HS-5 (cell line): ENCODE measurements at places on chromosomes 6 and 20.

GRCh38 chr20:8227293-8227692 is 95.2 kb downstream of the PLCB1 start:
- DNase-seq: no peak

GRCh38 chr6:31764198-31764597 is 1.7 kb downstream of the SAPCD1 start:
- no peak for DNase-seq

DNA sequence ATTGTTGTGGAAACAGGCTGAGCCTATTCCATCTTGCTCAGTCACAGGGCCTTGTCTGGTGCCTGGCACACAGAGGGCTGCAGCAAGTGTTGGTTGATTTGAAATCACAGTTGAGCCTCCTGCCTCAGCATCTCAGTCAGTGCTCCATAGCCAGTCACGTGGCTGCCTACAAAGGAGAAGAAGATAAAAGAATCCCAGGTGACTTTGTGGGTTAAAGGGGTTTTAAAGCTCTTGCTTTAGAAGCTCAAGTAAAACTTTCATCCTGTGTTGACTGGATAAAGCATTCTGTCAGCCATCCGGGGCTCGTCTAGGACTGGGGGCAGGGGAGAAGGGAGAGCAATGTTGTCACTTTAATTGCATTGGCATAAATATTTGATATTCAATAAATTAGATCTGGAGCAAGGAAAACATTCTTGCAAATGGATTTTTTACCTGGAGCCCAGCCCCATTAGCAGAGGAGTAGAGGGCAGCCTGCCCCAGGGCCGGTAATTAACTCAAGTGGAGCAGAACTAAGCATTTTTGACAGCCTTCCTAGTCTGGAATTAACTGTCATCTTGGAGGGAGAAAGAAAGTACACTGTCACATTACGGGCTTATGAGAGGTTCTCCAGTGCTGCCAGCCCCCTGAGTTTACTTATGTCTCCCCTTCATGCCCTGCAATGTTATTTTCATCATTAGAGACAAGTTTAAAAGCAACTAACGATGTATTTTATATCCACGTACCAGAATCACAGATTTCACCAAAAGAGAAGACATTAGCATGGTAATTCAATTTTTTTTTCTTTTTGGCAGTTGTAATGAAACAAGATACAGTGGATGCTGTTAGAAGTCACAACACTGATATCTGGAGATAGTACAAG is 71.7 kb upstream of the GTSF1L start:
- DNase-seq: no peak

- no peak for DNase-seq
Observed at GRCh38 chr6:43368259-43369160, 937 bp downstream of the ZNF318 start.

- DNase-seq: no peak
Observed at GRCh38 chr20:5835871-5836270, 85.7 kb downstream of the SHLD1 start.

GRCh38 chr20:48051794-48052474 is 266.7 kb upstream of the SULF2 start:
- DNase-seq: peak; percentile 78

GRCh38 chr20:62927128-62927705 is 912 bp upstream of the DIDO1 start:
- no peak for DNase-seq

GRCh38 chr6:79781916-79782315 is 150.8 kb downstream of the SH3BGRL2 start:
- DNase-seq: no peak

GRCh38 chr20:41213150-41213820 is 75.9 kb downstream of the PLCG1 start:
- DNase-seq: no peak

GRCh38 chr20:5806457-5807263 is 56.5 kb downstream of the SHLD1 start:
- no peak for DNase-seq

GRCh38 chr6:68654134-68654533 is 19.1 kb downstream of the ADGRB3 start:
- DNase-seq: no peak

DNA sequence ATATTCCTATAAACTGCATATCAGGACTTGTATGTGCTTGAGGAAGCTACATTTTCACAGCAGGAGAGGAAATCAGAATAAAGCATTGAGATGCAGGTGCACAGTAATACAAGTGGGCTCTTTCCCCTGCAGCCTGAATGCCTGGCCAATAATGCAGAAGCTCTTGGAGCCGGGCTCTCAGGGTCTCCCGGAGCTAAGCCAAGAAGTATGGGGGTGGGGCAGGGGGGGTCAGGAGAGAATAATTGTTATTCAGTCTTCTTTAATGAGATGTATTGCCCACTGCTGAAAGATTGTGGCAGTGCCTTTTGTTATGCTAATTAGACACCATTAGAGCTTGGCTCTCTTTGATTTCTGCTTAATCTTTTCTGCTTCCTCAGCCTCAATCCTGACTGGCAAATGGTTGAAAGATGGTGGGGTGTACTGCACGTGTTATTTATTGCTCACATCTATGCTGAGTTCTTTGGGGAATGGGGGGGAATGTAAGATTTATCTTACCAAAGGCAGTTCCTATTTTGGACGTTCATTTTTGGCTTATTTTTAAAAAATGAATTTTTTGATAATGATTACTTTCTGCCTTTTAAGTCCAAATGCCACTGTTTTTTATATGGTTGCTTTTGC is 407.6 kb upstream of the SOX4 start:
- no peak for DNase-seq

- no peak for DNase-seq
Observed at GRCh38 chr20:45322952-45323383, 14.9 kb upstream of the MATN4 start.

- DNase-seq: no peak
Observed at GRCh38 chr6:151018046-151018445, 152.5 kb downstream of the MTHFD1L start.
